Uterus (tissue), 4 donors: ENCODE measurements at places on chromosomes 4 and X. TPM values are rescaled to one million over a fixed set of nuclear protein-coding genes. Genes with fewer than 3 reads are reported as not detected.

Gene RBMXL3
- not detected for total RNA-seq

Gene AMTN
- not detected for total RNA-seq

Gene RASSF6
- 1.5 TPM for total RNA-seq

Gene IL21
- total RNA-seq = not detected

Gene MAGEA8
- total RNA-seq = not detected

Gene ZCCHC12
- total RNA-seq = 114 TPM

Gene PWWP3B
- 28.2 TPM for total RNA-seq

Gene ARR3
- not detected for total RNA-seq

Gene DUX4
- total RNA-seq = not detected

DNA sequence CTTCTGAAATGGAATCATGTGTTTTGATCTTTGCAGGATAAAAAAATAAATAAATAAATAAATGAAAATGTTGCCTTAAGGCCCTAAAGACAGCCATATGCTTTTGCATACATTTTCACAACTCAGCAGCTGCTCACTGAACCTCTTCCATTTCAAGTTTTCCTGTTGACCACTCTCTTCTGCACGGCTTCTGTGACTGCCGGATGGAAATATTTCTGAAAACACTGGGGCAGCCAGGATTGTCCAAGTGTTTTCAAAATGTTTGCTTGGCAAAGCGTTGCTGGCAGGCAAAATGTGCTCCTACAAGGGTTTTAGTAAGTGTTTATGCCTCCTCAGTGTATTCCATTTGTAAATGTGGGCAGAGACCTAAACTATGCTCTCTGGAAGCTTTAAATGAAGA, 208.1 kb upstream of the IL1RAPL1 start:
- H3K36me3 ChIP-seq = no peaks in the 10 kb centered on the region
- no peaks in the 10 kb centered on the region for H3K27me3 ChIP-seq
- H3K4me1 ChIP-seq = no peaks in the 10 kb centered on the region
- H3K27ac ChIP-seq = no peak overlapping the region

- H3K4me1 ChIP-seq = no peaks in the 10 kb centered on the region
- DNase-seq = no peak
- no peaks in the 10 kb centered on the region for H3K36me3 ChIP-seq
- no peak overlapping the region for H3K27ac ChIP-seq
- H3K27me3 ChIP-seq = no peaks in the 10 kb centered on the region
Measured at GRCh38 chr4:66475596-66475995, 805.3 kb upstream of the EPHA5 start.

GRCh38 chrX:137999071-137999470, 433.1 kb downstream of the ZIC3 start:
- H3K27ac ChIP-seq = no peak overlapping the region
- no peak for DNase-seq
- no peaks in the 10 kb centered on the region for H3K4me1 ChIP-seq
- no peaks in the 10 kb centered on the region for H3K36me3 ChIP-seq

DNA sequence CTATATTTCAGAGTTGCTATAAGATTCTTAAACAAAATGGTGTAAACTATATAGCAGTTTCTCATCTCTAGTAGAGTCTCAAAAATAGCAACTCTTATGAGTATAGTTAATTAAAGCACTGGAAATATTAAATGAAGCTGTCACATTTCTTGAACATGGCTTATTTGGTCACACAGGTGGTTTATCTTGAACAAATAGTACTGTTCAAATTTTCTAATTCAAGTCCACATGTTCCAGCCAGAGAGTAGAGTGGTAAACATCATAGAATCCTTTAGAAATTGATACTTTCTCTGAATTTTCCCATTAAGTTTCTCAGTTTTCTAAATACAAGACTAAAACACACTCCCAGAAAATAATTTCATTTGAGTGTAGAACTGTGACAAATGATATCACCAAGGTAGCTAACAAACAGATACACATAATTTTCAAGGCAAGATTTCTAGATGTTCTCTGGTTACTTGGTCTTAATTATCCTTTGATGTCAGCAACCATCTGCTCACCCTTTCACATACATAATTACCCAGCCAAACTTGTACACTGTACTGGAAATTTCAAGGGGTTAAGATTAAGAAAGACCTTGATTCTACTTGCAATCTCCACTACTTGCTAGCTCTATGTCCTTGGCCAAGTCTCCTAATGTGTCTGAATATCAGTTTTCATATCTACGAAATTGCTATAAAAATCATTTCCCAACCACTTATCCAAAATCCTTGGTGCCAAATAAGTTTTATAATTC, 24.3 kb upstream of the PAK3 start:
- no peak overlapping the region for H3K4me3 ChIP-seq
- no peaks in the 10 kb centered on the region for H3K27me3 ChIP-seq
- no peak for DNase-seq
- H3K4me1 ChIP-seq = no peaks in the 10 kb centered on the region

GRCh38 chrX:46433892-46434291, 111.3 kb downstream of the ZNF674 start:
- no peak overlapping the region for H3K27ac ChIP-seq
- H3K4me3 ChIP-seq = no peak overlapping the region
- no peak for DNase-seq
- H3K4me1 ChIP-seq = no peaks in the 10 kb centered on the region
- H3K27me3 ChIP-seq = no peaks in the 10 kb centered on the region
- no peaks in the 10 kb centered on the region for H3K36me3 ChIP-seq

- DNase-seq = no peak
- H3K27me3 ChIP-seq = no peaks in the 10 kb centered on the region
Measured at GRCh38 chrX:40530509-40530908, 50.3 kb upstream of the ATP6AP2 start.

- no peaks in the 10 kb centered on the region for H3K36me3 ChIP-seq
- no peaks in the 10 kb centered on the region for H3K27me3 ChIP-seq
- H3K4me1 ChIP-seq = no peaks in the 10 kb centered on the region
- no peak for DNase-seq
- no peak overlapping the region for H3K4me3 ChIP-seq
Measured at GRCh38 chr4:3376266-3376665, 65.5 kb upstream of the HGFAC start.

GRCh38 chr4:140808256-140808655, 52.1 kb upstream of the TBC1D9 start:
- H3K4me1 ChIP-seq = peaks cover 4% of the 10 kb centered on the region
- H3K27me3 ChIP-seq = no peaks in the 10 kb centered on the region
- H3K27ac ChIP-seq = peak overlapping the region; percentile 12
- no peak overlapping the region for H3K4me3 ChIP-seq
- no peaks in the 10 kb centered on the region for H3K36me3 ChIP-seq
- DNase-seq = no peak

- peak overlapping the region; percentile 54 for H3K4me3 ChIP-seq
- H3K36me3 ChIP-seq = no peaks in the 10 kb centered on the region
- H3K27ac ChIP-seq = peak overlapping the region; percentile 90
- no peaks in the 10 kb centered on the region for H3K27me3 ChIP-seq
- no peaks in the 10 kb centered on the region for H3K4me1 ChIP-seq
Measured at GRCh38 chrX:18674417-18674787, 2.5 kb upstream of the RS1 start.

DNA sequence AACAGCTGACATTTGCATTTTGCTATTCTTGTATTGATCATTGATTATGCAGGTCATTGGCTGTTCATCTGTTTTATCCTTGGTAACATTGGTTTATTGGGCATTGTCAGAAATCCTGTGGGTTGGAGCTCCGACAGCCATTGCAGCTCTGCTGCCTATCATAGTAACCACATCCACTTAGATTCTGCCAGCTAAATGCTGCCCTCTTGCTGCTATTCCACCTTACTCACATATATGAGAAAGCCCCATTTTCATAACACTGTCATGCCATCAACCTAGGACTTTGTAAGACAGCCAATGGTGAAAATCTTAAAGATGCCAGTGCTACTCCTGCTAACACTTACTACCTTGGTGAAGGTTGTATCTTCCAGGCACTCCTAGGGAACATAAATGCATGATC, 187.3 kb upstream of the CXCL13 start:
- no peaks in the 10 kb centered on the region for H3K4me1 ChIP-seq
- no peaks in the 10 kb centered on the region for H3K36me3 ChIP-seq
- no peak overlapping the region for H3K27ac ChIP-seq
- H3K4me3 ChIP-seq = no peak overlapping the region

- no peaks in the 10 kb centered on the region for H3K4me1 ChIP-seq
- no peaks in the 10 kb centered on the region for H3K27me3 ChIP-seq
- H3K27ac ChIP-seq = no peak overlapping the region
Measured at GRCh38 chr4:113969709-113970334, 9.6 kb downstream of the ARSJ start.

- H3K27ac ChIP-seq = no peak overlapping the region
- H3K4me3 ChIP-seq = no peak overlapping the region
- no peaks in the 10 kb centered on the region for H3K36me3 ChIP-seq
- no peaks in the 10 kb centered on the region for H3K27me3 ChIP-seq
- no peak for DNase-seq
Measured at GRCh38 chr4:126012691-126013290, 698.0 kb downstream of the FAT4 start.

DNA sequence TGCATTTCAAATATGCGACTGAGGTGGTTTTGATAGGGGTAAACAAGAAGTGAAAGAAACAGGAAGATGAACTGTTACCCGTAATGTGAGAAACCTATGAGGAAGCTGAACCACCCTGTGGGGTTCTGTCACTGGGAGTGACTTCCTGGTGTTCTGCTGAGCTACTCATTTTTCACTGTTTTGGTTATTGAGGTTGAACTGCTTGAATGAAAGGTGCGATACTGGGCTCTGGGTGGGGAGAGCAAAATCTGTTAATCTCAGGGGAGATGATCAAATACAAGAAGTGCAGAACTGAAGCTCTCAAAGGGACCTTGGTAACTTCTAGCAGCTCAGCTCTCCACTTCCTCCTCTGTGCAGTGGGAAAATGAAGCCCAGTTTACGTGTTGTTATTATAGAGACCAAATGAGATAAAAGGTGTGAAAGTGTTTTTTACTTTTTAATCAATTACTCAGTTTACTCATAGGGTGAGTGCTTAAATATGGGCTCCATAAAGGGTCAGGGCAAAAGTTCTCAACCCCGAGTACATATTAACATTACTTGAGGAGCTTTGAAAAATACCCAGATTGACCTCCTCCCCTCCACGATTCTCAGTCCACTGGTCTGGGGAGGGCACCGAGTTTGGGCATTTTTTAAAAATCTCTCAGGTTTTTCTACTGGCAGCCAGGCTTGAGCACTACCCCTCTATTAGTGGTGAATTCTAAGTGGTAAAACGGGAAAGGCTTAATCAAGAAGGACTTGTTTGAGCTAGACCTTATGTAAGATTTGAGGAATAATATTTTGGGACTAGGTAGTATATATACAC, 66.7 kb downstream of the COQ2 start:
- H3K4me3 ChIP-seq = no peak overlapping the region
- no peak overlapping the region for H3K27ac ChIP-seq
- DNase-seq = no peak
- H3K4me1 ChIP-seq = no peaks in the 10 kb centered on the region

- H3K27me3 ChIP-seq = no peaks in the 10 kb centered on the region
- no peaks in the 10 kb centered on the region for H3K4me1 ChIP-seq
- H3K27ac ChIP-seq = no peak overlapping the region
- no peak for DNase-seq
- H3K36me3 ChIP-seq = no peaks in the 10 kb centered on the region
- H3K4me3 ChIP-seq = no peak overlapping the region
Measured at GRCh38 chr4:74244049-74244448, 64.2 kb upstream of the EPGN start.

- no peak overlapping the region for H3K4me3 ChIP-seq
- H3K36me3 ChIP-seq = no peaks in the 10 kb centered on the region
- peak overlapping the region; percentile 79 for H3K27ac ChIP-seq
Measured at GRCh38 chr4:76198411-76199237, 15.0 kb downstream of the SCARB2 start.

GRCh38 chr4:15912236-15912635, 26.3 kb downstream of the FGFBP1 start:
- no peaks in the 10 kb centered on the region for H3K4me1 ChIP-seq
- H3K27me3 ChIP-seq = no peaks in the 10 kb centered on the region
- H3K4me3 ChIP-seq = no peak overlapping the region

GRCh38 chr4:58136604-58137003, 1026.4 kb upstream of the IGFBP7 start:
- no peak for DNase-seq
- no peaks in the 10 kb centered on the region for H3K4me1 ChIP-seq
- no peak overlapping the region for H3K27ac ChIP-seq
- H3K4me3 ChIP-seq = no peak overlapping the region
- H3K27me3 ChIP-seq = no peaks in the 10 kb centered on the region
- H3K36me3 ChIP-seq = no peaks in the 10 kb centered on the region

GRCh38 chr4:1802151-1802715, 9.1 kb downstream of the FGFR3 start:
- H3K36me3 ChIP-seq = no peaks in the 10 kb centered on the region
- H3K27me3 ChIP-seq = no peaks in the 10 kb centered on the region
- no peak overlapping the region for H3K4me3 ChIP-seq
- DNase-seq = no peak
- no peak overlapping the region for H3K27ac ChIP-seq

GRCh38 chr4:48212165-48212564, 57.5 kb downstream of the TEC start:
- no peaks in the 10 kb centered on the region for H3K4me1 ChIP-seq
- no peaks in the 10 kb centered on the region for H3K27me3 ChIP-seq
- H3K36me3 ChIP-seq = no peaks in the 10 kb centered on the region
- H3K4me3 ChIP-seq = no peak overlapping the region

DNA sequence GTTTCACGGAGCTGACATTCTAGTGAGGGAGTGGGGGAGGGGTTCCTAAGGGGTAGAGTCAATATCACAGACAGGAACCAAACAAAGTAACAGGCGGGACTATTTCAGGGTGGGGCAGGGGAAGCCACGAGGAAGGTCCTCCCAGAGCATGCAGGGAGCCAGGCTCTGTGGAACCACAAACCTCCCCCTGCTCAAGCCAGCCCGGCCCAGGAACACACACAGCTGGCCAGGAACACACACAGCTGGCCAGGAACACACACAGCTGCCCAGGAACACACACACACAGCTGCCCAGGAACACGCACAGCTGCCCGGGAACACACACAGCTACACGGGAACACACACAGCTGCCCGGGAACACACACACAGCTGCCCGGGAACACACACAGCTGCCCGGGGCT, 24.8 kb downstream of the EVC2 start:
- H3K27me3 ChIP-seq = no peaks in the 10 kb centered on the region
- H3K4me3 ChIP-seq = no peak overlapping the region
- no peak overlapping the region for H3K27ac ChIP-seq
- no peak for DNase-seq
- H3K36me3 ChIP-seq = no peaks in the 10 kb centered on the region
